M059J (cell line): ENCODE measurements at places on chromosomes 12 and 14.

- no peak for DNase-seq
Observed at GRCh38 chr12:91290354-91290753, 107.7 kb upstream of the DCN start.

DNA sequence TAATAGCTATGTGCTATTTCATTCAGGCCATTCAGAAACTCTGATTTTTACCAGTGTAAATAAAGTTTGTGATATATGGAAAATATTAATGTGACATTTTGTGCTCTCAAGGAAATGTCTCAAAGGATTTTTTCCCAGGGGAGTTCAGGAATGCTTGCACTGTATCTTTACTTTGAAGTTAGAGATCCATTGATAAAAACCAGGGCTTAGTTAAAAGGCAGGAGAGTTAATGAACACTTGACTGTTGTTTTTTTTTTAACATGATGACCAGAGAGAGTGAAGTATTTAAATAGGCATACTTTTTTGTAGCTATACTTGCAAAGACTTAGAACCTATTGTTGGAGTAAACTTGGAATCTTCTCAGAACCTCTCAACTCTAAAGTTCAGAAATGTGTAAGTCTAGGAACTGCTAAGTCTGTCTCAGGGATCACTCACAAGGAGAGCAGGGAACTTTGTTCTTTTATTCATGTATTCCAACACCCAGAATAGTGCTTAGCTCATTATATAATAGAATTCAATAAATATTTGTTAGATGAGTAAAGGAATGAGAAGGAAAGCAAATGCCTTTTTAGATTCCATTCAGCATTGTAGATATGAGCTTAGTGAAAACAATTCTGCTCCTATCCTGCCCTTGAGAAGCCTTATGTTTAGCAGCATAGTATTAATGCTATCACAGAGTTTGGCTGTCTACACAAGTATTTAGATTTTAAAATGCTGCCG is 117.5 kb downstream of the DAAM1 start:
- peak; percentile 65 for DNase-seq

DNA sequence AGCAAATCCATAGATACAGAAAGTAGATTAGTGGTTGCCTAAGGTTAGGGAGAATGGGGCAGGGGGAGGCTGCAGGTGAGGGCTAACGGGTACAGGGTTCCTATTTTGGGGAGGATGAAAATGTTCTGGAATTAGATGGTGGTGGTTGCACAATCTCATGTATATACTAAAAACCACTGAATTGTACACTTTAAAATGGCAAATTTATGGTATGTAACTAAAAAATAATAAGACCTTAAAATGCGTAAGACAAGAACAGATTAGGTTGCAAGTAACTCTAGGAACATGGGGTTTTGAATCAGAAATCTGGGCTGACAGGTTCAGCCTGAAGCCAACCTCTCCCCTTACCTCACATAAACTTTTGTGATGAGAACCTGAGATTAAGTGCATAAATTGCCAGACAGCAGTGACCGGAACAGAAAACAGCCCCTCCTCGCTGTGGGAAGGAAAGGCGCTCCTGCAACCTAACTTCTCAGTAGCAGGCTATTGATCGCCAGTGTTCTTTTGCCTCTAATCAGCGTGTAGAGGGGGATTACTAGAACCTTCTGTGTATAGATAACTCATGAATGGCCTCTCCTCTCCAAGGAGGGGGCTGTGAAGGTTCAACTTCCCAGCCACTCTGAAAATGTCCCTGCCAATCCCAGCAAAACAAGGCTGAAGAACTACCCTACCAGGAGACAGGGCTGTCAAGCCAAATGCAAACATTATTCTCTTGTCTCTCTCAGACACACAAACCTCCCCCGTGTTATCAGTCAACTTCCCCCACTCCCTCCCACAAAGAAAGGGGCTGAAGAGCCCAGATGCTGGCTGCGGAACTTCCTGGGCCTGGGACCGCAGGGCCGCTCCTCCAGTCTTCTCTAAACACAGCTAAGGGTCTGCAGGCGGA is 1.9 kb downstream of the SSH1 start:
- peak; percentile 41 for DNase-seq

GRCh38 chr12:50061171-50061570 is 3.8 kb downstream of the ASIC1 start:
- no peak for DNase-seq

GRCh38 chr12:76784600-76785051 is 20.7 kb downstream of the ZDHHC17 start:
- DNase-seq = peak; percentile 83

GRCh38 chr14:28983279-28983678 is 216.7 kb downstream of the FOXG1 start:
- DNase-seq = no peak

GRCh38 chr14:76925097-76925441 is 98.9 kb downstream of the LRRC74A start:
- no peak for DNase-seq

DNA sequence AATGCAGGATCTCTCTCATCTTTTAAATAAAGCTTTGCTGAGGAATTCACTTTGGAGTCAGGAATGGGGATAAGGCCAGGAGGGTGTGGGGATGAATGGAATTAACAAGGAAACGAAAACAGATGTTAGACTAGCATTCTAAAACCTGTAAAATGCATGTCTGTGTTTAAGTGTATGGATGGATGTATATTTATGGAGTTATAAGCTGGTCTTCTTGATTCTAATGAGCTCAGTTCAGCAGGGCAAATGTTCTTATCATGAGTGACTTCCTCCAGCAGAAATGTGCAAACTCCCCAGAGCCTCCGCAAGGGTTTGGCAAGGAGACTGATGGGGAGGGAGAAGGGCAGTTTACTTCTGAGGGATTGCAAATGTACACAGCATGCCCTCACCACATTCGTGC is 149.1 kb downstream of the NTF3 start:
- no peak for DNase-seq

- no peak for DNase-seq
Observed at GRCh38 chr14:21317398-21317797, 37.5 kb downstream of the RPGRIP1 start.
